Stimulated activated CD4-positive, alpha-beta T cell treated with anti-CD3 and anti-CD28 coated beads, TNF-alpha, amount 100 ng/mL, for 24 hours (primary cell): ENCODE measurements at places on chromosomes 2 and 18.

GRCh38 chr2:19102696-19103423 is 255.6 kb downstream of the OSR1 start:
- no peak for DNase-seq

DNA sequence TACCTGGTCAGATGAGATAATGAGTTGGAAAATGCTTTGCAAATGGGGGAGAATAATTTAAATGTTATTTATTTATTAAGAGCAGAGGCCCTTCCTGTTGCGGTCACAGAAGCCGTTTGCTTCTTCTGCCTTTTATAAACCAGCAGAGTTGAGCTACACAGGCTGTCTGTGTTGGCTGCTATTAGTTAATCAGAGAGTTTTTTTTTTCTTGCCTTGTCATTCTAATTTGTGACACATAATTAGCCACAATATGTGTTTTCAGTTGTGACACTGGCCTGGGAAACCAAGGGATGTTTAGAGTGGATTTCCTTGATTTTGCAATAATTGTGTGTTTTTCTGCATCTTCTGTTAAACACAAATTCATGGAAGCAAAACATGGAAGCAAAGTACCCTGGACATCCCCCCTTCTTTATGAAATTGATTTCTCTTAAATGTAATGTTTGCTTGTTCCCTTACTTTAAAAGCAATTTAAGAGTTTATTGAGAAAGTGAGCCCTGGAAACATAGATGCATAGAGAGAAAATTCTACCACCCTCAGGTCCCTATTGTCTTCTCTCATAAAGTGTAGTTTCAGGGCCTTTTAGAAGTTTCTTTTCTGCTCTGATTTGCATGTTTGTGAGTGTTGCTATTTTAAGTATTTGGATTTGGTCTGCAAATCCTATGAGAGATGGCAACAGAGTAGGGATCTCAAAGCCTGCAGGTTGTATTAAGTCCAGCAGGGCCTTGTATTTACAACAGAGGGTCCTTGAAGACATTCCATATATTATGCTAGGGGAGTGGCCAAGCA is 22.8 kb upstream of the IL37 start:
- DNase-seq, result no peak

GRCh38 chr18:8791171-8791651 is 85.9 kb downstream of the MTCL1 start:
- no peak for DNase-seq

GRCh38 chr2:206800506-206801417 is 35.4 kb downstream of the FASTKD2 start:
- DNase-seq, result no peak

DNA sequence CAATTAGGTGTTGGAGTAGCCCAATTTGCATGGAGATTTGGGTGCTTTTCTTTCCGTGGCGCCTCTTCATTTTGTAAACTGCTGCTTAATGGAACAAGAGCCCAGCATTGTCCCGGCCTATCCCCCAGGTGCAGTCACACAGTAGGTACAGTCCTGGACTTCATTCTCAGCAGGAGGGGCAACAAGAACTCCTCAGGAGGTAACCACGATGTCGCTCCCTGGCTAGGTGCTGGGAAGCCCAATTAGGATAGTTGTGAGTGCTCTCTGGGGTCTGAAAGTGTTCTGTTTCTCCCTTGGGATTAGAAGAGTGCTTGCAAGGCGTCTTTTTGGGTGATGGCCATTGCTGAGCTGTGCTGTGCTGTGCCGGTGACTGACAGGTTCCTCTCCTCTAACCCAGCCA is 53.8 kb downstream of the CABLES1 start:
- no peak for DNase-seq

DNA sequence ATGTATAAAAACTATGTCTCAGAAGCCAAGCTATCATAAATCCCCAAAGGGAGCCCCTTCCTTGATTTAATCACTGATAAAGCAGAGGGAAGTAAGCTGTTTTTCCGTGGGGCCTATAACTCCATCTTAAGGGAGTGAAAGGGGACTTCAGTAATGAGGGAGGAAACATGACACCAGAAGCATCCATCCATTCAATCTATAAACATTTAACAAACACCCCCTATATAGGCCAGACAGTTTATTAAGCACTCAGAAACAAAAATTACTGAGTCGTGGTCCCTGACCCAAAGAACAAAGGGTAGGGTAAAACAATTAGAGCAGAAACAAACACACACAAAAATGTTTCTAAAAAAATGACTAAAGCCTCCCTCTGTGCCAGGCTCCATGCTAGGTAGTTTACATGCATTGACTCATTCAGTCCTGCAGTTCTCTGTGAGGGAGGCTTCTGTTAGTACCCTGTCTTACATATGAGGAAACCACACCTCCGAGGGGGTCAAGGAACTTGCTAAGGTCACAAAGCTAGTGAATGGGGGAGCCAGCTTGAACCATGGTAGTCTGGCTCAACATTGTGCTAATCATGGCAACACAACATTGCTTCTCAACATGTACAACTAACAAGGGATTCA is 472.1 kb downstream of the CDH2 start:
- no peak for DNase-seq

GRCh38 chr2:98585386-98585785 is 22.9 kb downstream of the COA5 start:
- no peak for DNase-seq

GRCh38 chr2:118698564-118698963 is 148.9 kb downstream of the EN1 start:
- no peak for DNase-seq

DNA sequence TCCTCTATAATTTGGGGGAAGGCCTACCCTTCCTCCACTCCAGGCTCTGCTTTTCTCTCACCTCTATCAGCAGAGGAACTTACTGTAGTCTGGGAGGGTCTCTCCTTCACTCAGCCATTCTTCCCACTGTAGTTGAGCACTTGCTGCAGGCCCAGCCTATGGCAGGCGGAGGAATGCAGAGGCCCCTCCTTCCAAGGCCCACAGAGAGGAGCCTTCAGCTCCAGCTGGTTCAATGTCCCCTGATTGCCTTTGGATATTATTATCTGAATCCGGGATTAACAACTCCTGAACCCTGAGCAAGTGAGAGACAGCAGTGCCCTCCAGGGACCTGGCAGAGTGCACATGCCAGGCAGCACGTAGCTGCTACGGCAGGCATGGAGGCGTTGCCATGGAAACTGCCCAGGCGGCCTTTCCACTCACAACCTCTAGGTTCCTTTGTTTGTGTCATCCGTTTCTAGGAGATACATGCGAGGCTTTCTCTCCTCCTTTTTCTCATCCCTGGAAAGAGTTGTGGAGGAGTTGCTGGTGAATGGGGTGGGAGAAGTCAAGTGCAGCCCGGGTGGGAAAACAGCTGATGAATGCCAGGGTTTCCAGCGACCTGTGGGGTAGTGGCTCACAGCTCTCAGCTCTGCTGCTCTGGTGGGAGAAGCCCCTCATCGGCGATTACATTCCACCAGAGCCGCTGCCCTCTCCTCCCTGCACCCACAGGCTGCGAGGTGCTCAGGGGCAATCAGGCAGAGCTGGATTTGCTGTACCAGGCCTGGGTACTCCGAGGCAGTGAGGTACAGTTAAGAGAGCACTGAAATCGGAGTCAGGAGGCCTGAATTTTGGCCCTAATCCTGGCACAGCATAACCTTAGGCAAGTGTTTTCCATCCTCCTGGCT is 55.3 kb upstream of the HK2 start:
- DNase-seq, result no peak

GRCh38 chr18:76985951-76986236 is 146.7 kb downstream of the MBP start:
- no peak for DNase-seq
